ENCODE measurements at places on chromosomes 4 and X. TPM values are rescaled to one million over a fixed set of nuclear protein-coding genes. Genes with fewer than 3 reads are reported as not detected.

Gene PAGE2B
- not detected for total RNA-seq

Gene PARM1
- 1.4 TPM for total RNA-seq

Gene TCP11X2
- total RNA-seq, result not detected

Gene ARSD
- 20.6 TPM for total RNA-seq

Gene F11
- total RNA-seq, result not detected

Gene SASH3
- total RNA-seq, result not detected

Gene REELD1
- not detected for total RNA-seq

Gene FAM53A
- 6.6 TPM for total RNA-seq

- no peak overlapping the region for H3K27ac ChIP-seq
- no peaks in the 10 kb centered on the region for H3K36me3 ChIP-seq
- no peak for DNase-seq
Measured at GRCh38 chr4:81032771-81033684, 2.5 kb downstream of the BMP3 start.

DNA sequence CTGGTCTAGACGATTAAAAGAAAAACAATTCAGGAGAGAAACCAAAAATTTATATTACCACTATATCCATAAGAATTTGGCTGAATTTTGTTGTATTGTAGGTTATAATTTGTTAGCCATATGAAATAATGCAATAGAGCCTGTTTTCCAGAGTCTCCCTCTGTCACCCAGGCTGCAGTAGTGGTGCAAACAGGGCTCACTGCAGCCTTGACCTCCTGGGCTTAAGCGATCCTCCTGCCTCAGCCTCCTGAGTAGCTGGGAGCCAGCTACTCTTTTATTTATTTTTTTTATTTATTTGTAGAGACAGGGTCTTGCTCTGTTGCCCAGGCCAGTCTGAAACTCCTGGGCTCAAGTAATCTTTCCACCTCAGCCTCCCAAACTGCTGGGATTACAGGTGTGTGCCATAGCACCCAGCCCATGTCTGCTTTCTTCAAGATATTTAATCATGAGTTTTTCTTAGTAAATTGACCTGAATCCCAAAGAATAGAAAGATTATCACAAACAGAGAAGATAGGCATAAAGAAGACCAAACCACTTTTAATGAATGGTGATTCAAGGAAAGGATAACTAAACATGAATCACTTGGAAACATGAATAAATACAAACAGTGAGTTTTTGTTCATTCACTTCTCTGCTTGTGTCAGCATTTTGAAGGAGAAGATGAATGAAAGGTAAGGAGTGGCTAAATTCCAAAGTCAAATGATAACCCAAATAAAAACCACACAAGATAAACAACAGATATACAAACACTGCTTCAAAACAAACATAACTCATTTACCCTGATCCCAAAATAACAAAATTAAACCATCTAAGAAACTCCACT, 82.1 kb downstream of the PPP3CA start:
- no peaks in the 10 kb centered on the region for H3K27me3 ChIP-seq
- no peaks in the 10 kb centered on the region for H3K36me3 ChIP-seq
- H3K4me1 ChIP-seq, result peaks cover 10% of the 10 kb centered on the region

DNA sequence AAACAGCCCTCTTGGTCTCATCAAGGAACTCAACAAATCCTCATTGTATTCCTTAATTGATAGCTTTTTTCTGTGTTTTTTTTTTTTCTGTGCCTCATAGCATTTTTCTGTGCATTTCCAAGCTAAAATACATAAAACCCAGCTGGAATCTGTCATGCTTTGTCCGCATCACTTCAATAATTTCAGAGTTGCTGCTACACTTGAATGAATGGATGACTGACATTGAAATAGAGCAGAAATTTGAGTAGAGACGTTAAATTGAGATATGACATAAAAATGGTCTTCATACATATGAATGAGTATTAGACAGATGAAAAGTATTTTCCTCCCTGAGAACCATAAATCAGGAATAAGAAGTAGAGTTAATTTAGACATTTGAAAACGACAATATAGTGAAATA, 593.2 kb downstream of the TMA16 start:
- no peaks in the 10 kb centered on the region for H3K4me1 ChIP-seq
- H3K36me3 ChIP-seq, result no peaks in the 10 kb centered on the region
- H3K4me3 ChIP-seq, result no peak overlapping the region
- DNase-seq, result no peak
- H3K27me3 ChIP-seq, result no peaks in the 10 kb centered on the region

GRCh38 chrX:142068365-142068764, 136.7 kb downstream of the MAGEC2 start:
- peak overlapping the region; percentile 54 for H3K27ac ChIP-seq
- no peaks in the 10 kb centered on the region for H3K36me3 ChIP-seq
- DNase-seq, result peak; percentile 27
- H3K4me1 ChIP-seq, result peaks cover 5% of the 10 kb centered on the region
- no peaks in the 10 kb centered on the region for H3K27me3 ChIP-seq
- no peak overlapping the region for H3K4me3 ChIP-seq

GRCh38 chrX:111387470-111388070, 24.4 kb downstream of the DCX start:
- no peak for DNase-seq
- no peak overlapping the region for H3K4me3 ChIP-seq
- no peaks in the 10 kb centered on the region for H3K36me3 ChIP-seq
- no peaks in the 10 kb centered on the region for H3K4me1 ChIP-seq

- H3K36me3 ChIP-seq, result no peaks in the 10 kb centered on the region
- H3K27me3 ChIP-seq, result peaks cover 10% of the 10 kb centered on the region
- no peaks in the 10 kb centered on the region for H3K4me1 ChIP-seq
Measured at GRCh38 chr4:183557611-183558010, 52.8 kb downstream of the ING2 start.

DNA sequence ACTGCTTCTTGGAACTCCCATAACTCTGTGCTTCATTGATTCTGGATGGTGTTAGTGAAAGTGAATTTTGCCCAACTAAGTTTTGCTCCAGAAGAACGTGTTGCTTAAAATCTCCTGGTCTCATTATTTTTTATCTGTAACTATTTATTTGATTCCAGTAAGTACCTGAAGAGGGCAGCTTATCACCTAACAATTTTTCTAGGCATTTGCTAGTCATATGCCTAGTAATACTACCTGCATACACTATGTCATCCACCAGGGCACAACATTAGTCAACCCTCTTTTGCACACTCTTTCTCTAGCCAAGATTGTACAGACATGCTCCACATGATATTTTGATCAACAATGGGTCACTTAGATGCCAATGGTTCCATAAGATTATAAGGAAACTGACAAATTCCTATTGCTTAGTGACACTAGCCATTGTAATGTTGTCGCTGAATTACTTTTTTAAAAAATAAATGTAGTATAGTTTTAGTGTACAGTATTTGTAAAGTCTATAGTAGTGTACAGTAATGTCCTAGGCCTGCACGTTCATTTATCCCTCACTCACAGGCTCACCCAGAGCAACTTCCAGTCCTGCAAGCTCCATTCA, 499.9 kb upstream of the AADAT start:
- H3K4me1 ChIP-seq, result no peaks in the 10 kb centered on the region
- H3K36me3 ChIP-seq, result no peaks in the 10 kb centered on the region
- H3K27ac ChIP-seq, result no peak overlapping the region
- H3K4me3 ChIP-seq, result no peak overlapping the region

- no peak for DNase-seq
- H3K4me3 ChIP-seq, result no peak overlapping the region
Measured at GRCh38 chr4:71932941-71933340, 98.9 kb upstream of the NPFFR2 start.

GRCh38 chr4:103786014-103786413, 66.2 kb upstream of the TACR3 start:
- no peak overlapping the region for H3K4me3 ChIP-seq
- H3K27ac ChIP-seq, result no peak overlapping the region
- H3K4me1 ChIP-seq, result no peaks in the 10 kb centered on the region
- peak; percentile 64 for DNase-seq
- H3K36me3 ChIP-seq, result no peaks in the 10 kb centered on the region

GRCh38 chr4:1488831-1489638, 82.8 kb upstream of the NKX1-1 start:
- no peaks in the 10 kb centered on the region for H3K4me1 ChIP-seq
- H3K27me3 ChIP-seq, result peaks cover 22% of the 10 kb centered on the region
- H3K36me3 ChIP-seq, result no peaks in the 10 kb centered on the region
- no peak for DNase-seq
- no peak overlapping the region for H3K27ac ChIP-seq

GRCh38 chr4:42396752-42397634, at the start of gene SHISA3:
Gene SHISA3 (plus strand): TSS chr4:42397488. CDS start chr4:42398057, 569 bp downstream.
- no peaks in the 10 kb centered on the region for H3K36me3 ChIP-seq
- H3K27me3 ChIP-seq, result peaks cover 15% of the 10 kb centered on the region
- H3K4me3 ChIP-seq, result peak within 1 kb of the TSS; percentile 53
- no peak within 1 kb of the TSS for H3K27ac ChIP-seq

GRCh38 chr4:159141193-159141592, 38.3 kb downstream of the RAPGEF2 start:
- H3K4me1 ChIP-seq, result peaks cover 4% of the 10 kb centered on the region
- no peaks in the 10 kb centered on the region for H3K36me3 ChIP-seq
- no peak overlapping the region for H3K27ac ChIP-seq
- H3K27me3 ChIP-seq, result no peaks in the 10 kb centered on the region
- no peak for DNase-seq
- H3K4me3 ChIP-seq, result no peak overlapping the region

DNA sequence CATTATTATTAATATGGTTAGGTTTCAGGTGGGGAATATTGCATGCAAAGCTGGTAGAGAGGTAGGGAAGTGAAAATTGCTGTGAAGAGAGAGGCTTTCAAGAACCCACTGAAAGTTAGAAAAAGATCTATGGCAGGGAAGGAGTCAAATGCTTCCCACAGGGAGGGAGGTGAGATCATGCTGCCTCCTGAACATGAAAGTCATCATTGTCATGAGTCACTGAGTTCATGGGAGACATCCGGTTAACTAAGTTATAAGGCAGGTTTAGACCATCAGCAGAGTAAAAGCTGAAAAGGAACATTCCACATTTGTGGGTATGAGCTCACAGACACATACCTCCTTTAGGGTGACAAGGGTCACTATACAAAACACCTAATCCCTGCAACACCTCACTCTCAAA, 16.2 kb downstream of the GATB start:
- peak; percentile 59 for DNase-seq
- no peak overlapping the region for H3K4me3 ChIP-seq
- H3K27ac ChIP-seq, result no peak overlapping the region

DNA sequence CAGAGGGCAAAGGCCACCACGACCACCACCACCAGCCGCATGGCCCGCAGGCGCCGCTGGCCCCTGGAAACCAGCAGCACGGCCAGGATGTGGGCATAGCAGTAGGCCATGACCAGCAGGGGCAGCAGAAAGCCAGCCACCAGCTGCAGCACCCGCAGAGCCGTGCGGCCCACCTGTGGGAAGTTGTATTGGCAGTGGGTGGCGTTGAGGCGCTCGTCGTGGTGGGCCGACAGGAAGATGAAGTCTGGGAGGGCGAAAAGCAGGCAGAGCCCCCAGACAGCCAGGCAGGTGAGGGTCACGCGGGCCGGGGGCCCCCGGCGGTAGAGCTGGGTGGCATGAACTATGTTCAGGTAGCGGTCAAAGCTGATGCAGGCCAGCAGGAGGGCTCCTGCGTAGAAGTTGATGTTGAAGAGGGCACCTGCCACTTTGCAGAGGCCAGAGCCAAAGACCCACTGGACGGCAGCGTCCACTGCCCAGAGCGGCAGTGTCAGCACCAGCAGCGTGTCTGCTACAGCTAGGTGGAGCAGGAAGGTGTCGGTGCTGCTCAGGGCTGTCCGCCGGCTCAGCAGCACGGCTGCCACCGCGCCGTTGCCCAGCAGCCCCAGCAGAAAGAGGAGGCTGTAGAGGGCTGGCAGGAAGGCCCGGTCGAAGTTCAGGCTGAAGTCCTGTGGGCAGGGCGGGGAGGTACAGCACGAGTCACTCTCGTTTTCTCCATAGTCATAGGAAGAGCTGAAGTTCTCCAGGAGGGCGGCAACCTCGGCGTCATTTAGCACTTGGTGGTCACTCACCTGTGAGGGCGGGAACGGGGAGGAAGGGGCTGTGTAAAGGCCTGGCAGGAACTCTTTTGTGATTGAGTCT, 1.4 kb downstream of the CXCR3 start:
- no peaks in the 10 kb centered on the region for H3K27me3 ChIP-seq
- H3K4me3 ChIP-seq, result no peak overlapping the region
- DNase-seq, result no peak
- no peaks in the 10 kb centered on the region for H3K4me1 ChIP-seq
- peaks cover 38% of the 10 kb centered on the region for H3K36me3 ChIP-seq

DNA sequence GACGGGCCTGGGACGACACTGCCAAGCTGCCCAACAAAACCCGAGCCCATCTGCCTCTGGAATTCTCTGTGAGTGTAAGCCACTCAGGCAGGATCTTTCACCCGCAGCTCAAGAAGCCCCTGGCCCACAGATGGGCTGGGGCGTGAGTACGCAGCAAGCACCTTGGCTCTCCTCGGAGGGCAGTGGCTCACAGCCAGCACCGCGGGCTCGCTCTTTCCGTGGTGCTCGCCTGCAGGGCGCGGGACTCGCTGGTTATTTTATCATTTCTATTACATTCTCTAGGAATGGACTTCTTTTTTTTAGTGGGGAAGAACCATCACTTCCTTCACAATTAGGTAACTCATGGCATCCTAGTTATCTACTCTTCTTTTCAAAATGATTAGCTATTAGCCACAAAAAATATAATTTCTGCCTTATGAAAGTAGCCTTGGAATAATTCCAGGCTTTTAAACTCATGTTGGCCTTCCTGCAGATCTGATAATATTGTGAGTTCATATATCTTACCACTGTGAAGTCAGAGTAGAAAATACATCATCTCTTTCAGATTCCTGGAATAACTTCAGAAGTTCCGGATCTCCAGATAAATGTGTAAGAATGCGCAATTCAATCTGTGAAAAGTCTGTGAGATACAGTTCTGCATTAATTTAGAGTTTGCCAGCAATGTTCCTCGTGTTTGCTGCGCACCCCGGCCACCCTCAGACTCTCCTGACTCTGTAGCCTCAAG, 68.6 kb downstream of the NAT8L start:
- H3K4me1 ChIP-seq, result peaks cover 4% of the 10 kb centered on the region
- H3K27ac ChIP-seq, result no peak overlapping the region
- no peak overlapping the region for H3K4me3 ChIP-seq
- H3K36me3 ChIP-seq, result no peaks in the 10 kb centered on the region
- no peaks in the 10 kb centered on the region for H3K27me3 ChIP-seq

DNA sequence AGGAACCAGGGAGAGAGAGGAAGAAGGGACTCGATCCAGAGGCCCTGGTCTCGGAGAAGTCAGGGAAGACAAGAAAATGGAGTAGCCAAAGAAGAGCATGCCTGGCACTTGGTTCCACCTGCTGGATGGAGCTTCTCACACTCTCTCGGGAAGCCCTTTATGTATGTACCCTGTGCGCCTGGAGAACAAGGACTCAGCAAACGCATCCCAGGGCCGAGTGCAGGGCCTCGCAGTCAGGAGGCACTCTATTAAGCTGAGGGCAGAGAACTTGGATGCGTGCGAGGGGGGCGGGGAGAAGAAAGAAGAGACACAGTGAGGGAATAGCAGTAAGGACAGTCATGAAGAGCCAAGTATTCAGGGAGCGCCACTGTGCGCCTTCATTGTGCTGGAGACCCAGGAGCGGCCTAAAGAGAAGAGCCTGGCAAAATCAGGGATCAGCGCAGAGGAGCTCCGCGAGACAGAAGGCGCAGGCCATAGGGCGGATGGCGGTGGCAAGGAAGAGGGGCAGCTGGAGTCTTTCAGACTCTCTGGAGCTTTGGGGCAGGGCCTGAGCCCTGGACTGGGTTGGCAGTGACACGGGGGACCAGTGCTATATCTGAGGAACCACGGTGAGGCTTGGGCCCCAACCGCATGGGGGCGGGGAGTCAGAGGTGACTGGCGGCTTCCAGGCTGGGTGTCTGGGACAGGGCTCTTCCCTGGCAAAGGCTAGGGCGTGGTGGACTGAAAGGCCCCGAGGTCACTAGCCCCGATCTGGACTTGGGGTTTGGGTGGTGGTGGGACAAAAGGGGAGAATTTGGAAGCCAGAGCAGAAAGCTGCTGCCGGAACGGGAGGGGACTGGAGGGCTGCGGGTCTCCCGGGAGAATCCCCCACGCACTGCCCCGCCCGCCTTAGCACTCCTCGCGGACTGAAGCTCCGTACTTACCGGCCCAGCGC, 1.9 kb upstream of the SEPTIN6 start:
- no peak for DNase-seq
- H3K27ac ChIP-seq, result no peak overlapping the region
- no peaks in the 10 kb centered on the region for H3K36me3 ChIP-seq
- H3K27me3 ChIP-seq, result peaks cover 15% of the 10 kb centered on the region

All from MCF 10A (cell line).